NCI-H2029 treated with DMSO at 0.1 percent for 48 hours (cell line): ENCODE measurements at places on chromosomes 5 and 9.

- DNase-seq = peak; percentile 5
Measured at GRCh38 chr5:111830333-111830732, 73.3 kb upstream of the NREP start.

DNA sequence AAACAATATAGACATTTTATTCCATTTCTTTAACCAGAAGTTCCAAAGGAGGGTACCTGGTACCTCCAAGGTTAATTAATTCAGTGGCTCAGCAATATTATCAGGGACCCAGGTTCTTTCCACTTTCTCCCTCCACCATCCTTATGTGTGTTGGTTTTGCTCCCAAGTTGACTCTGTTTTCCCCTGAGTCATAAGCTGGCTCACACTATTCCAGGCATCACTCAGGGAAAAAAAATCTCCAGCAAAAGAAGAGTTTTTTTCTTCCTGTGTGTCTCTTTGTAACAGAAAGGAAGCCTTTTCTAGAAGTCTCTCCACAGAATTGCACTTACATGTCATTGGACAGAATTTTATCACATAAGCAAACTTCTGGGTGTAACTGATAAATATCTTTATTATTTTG is 31.2 kb upstream of the GALNT10 start:
- no peak for DNase-seq

GRCh38 chr5:89850513-89850865 is 559.1 kb downstream of the CETN3 start:
- no peak for DNase-seq

GRCh38 chr5:103571730-103572129 is 9.1 kb upstream of the NUDT12 start:
- DNase-seq = no peak

GRCh38 chr5:68454766-68455165 is 239.2 kb downstream of the PIK3R1 start:
- no peak for DNase-seq

DNA sequence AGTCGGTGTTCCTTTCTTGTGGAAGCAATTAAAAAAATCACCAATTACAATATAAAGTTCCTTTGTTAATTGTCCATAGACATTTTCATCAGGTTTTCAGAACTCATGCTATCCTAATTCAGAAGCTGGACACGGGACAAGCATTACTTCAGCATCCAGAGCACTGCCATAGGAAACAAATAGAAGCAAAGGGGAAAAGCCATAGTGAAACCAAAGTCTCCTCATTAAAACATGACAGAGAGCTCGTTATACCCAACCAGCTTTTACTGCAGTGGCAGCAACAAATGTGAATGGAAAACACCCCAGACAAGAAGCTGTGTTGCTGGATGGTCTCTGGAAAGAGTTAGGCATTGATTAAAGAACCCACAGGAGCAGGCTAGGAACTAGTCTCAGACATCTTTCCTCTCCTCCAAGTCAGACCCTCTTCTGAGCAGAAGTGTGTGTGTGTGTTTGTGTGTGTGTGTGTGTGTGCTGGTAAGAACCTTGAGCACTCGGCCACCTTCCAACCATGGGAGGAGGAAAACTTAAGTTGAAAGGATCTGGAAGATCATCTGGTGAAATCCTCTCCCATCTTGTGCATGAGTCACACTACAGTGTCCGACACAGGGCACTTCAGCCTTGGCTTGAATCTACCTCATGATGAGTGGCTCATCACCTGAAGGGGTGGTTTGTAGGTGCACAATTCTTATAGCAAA is 162.6 kb upstream of the ADAMTS16 start:
- DNase-seq = no peak

DNA sequence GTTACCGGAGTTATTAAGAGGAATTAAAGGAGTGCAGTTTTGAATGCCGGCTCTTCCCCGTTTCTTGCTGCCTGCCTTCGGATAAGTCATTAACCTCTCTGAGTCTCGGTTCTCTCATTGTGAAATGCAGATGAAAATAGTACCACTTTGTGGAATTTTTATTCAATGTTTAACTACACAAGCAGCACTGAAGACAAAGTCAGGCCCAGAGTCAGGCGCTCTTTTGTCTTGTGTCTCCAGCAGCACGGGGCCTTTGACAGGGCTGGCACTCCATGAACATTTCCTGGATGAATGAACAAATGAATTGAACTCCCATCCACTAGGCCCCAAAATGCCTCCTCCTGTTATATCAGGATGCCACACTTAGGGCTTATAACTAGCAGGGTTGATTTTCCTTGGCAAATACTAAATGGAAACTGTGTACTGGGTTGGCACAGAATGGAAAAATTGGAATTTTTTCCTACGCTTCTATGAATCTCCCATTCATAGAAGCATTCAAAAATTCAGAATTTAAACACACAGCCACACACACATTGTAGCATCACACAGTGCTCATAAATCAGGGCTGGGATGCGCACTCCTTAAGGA is 332.8 kb downstream of the MLLT3 start:
- no peak for DNase-seq

DNA sequence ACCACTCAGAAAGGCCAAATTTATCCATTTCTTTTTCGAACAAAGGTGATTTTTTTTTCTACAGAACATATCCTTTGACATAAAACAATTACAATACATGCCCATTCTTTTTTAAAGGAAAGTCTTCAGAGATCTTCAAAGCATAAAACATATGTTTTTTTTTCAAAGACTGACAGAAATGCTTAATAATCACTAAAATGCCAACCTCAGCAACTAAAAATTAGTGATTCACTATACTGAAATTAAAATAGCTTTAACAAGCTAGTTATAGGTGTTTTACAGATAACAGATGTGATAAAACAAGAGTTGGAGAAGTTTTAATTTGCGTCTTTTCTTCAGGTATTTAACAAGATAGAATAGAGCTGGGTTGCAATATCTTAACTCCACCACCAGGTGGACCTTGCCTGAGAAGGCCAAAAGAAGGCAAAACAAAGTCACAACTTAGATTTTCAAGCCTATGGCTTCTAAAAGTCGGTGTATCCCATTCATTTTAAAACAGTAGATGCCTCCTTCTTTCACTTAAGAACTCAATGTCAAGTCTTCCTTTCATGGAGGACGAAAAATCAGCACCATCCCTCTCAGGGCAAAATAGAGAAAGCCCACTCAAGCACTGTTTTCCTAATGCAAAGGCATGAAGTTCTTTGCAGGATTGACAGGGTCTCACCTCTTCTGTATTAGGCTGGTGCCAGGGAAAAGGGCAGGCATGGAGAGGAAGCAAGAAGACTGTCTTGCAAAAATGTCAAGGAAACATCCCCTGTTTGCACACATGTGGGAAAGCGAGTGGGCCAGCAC is 31.1 kb upstream of the CPLX2 start:
- DNase-seq = no peak

GRCh38 chr9:94593459-94594345 is at the start of gene FBP2:
TSS of gene FBP2 (minus strand) at chr9:94593824. CDS start at chr9:94593726, 98 bp downstream.
- no peak for DNase-seq

GRCh38 chr9:35000535-35001284 is 11.2 kb downstream of the DNAJB5 start:
- DNase-seq = no peak

GRCh38 chr5:141421489-141421855 is 621 bp downstream of the PCDHGA11 start:
- DNase-seq = no peak

- no peak for DNase-seq
Measured at GRCh38 chr5:176902102-176902814, 3.1 kb upstream of the HK3 start.
